ENCODE measurements at places on chromosomes 16 and 17. TPM values are rescaled to one million over a fixed set of nuclear protein-coding genes. Genes with fewer than 3 reads are reported as not detected.

P2RX5 gene
- 1.1 TPM for polyA plus RNA-seq

GNGT2 gene
- 2.9 TPM for polyA plus RNA-seq

CAVIN1 gene
- polyA plus RNA-seq: 61.2 TPM

KCNH4 gene
- polyA plus RNA-seq: not detected

RECQL5 gene
- polyA plus RNA-seq: 61.4 TPM

TNFRSF17 gene
- 2.0 TPM for polyA plus RNA-seq

IL34 gene
- polyA plus RNA-seq: 5.9 TPM

NUP88 gene
- 60.3 TPM for polyA plus RNA-seq

NPIPA8 gene
- 4.9 TPM for polyA plus RNA-seq

CBFA2T3 gene
- polyA plus RNA-seq: 1.6 TPM

CANT1 gene
- polyA plus RNA-seq: 18.1 TPM

DERL2 gene
- 25.4 TPM for polyA plus RNA-seq

TBC1D3K gene
- polyA plus RNA-seq: not detected

Data from stomach (tissue), 19 donors.